Neural crest cell (in vitro differentiated cells): ENCODE measurements at places on chromosomes 5 and 9. TPM values are rescaled to one million over a fixed set of nuclear protein-coding genes. Genes with fewer than 3 reads are reported as not detected.

DNA sequence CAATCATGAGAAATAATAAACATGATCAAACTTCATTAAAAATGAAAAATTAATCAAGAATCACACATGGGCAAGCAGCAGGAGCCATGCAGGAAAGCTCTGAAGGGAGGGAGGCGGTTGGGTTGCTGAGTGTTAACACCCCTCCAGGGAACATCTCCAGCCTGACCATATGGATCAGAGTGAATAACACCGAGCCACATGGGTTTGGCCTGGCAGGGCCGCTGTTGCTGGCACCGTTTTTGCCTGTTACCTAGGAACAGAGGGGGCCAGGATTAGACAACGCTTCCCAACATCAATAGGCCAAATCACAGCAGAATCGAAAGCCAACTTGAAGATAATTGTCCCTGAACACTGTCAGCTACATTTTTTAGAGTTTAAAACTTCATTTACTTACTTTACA is 160.2 kb downstream of the DENND1A start:
- no peak overlapping the region for H3K27ac ChIP-seq
- H3K4me3 ChIP-seq, result no peak overlapping the region
- no peaks in the 10 kb centered on the region for H3K36me3 ChIP-seq
- no peaks in the 10 kb centered on the region for H3K27me3 ChIP-seq

GRCh38 chr9:116491659-116492058 is 195.4 kb upstream of the TRIM32 start:
- no peaks in the 10 kb centered on the region for H3K36me3 ChIP-seq
- DNase-seq, result no peak
- H3K27me3 ChIP-seq, result peaks cover 2% of the 10 kb centered on the region

GRCh38 chr9:84659313-84659712 is 10.2 kb upstream of the NTRK2 start:
- peak; percentile 3 for DNase-seq
- no peak overlapping the region for H3K4me3 ChIP-seq
- no peak overlapping the region for H3K27ac ChIP-seq
- H3K36me3 ChIP-seq, result peaks cover 4% of the 10 kb centered on the region
- no peaks in the 10 kb centered on the region for H3K27me3 ChIP-seq
- H3K4me1 ChIP-seq, result peaks cover 9% of the 10 kb centered on the region

DNA sequence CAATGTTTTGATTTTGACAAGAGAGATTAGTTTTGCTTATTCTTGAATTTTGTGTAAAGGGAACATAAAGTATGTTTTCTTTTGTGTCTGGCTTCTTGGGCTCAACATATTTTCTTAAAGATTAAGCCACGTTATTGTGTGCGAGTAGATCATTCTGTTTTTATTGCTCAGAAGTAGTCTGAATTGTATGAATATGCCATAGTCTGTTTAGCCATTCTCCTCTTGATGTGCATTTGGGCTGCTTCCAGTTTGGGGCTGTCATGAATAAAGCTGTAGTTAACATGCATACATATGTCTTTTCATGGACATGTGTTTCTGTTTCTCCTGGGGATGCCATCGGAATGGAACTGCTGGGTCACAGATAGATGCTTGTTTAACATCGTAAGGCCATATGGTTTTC is 198.9 kb downstream of the FANCC start:
- no peaks in the 10 kb centered on the region for H3K4me1 ChIP-seq
- H3K4me3 ChIP-seq, result no peak overlapping the region
- no peaks in the 10 kb centered on the region for H3K36me3 ChIP-seq
- no peak for DNase-seq

DNA sequence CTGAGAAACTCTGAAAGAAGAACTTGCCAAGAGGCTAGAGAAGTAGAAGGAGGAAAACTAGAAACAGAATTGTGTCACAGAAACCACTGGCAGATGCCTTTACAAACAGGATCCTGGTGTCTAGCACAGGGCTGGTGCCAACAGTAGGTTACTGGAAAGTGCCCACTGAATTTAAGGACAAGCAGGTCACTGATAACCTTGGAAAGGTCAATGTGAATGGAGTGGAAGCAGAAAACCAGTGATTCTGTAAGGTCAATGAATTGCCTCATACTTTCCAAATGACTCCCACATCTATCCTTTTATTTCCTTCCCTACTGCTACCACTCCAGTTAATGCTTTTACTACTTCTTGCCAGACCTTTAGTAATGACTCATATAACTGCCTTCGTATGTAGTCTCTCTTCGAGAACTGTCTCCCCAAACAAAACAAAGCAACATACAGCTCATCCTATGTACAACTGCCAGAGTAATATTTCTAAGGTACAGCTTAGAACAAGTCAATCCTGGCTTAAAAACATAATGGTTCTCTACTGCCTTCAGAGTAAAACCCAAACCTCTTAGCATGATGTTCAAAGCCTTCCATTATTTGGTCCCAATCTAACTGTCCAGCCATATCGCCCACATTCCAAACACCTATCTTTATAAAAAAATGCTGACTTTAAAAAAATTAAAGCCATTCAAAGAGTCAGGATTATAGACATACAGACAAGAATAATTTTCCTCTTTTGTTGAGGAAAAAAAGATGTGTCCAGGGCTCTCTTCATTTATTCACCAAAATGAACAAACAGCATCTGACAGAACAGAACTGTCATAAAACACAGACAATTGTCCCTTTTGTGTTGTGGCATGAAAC is 52.5 kb downstream of the NR3C1 start:
- H3K4me3 ChIP-seq, result no peak overlapping the region
- DNase-seq, result no peak
- H3K27me3 ChIP-seq, result no peaks in the 10 kb centered on the region
- H3K4me1 ChIP-seq, result no peaks in the 10 kb centered on the region
- no peaks in the 10 kb centered on the region for H3K36me3 ChIP-seq

DNA sequence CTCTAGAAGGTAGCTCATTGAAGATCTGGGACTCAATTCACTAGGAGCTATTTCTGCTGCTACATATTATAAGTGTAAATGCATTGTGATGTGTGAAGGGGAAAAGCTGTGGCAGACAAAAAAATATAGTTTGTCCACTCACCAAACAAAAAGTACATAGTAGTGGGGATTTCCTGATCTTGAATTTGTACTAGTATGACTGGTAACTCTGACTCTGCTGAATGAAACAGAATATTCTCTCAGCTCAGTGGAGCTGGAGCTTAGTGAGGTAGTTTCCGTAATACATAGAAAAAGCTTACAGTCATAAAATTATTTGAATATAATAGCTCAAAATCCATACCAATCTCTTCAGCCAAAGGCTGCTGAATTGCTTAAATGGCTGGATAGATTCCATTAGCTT is 455.6 kb upstream of the CD180 start:
- H3K4me3 ChIP-seq, result no peak overlapping the region
- H3K27me3 ChIP-seq, result no peaks in the 10 kb centered on the region
- peaks cover 8% of the 10 kb centered on the region for H3K4me1 ChIP-seq

DNA sequence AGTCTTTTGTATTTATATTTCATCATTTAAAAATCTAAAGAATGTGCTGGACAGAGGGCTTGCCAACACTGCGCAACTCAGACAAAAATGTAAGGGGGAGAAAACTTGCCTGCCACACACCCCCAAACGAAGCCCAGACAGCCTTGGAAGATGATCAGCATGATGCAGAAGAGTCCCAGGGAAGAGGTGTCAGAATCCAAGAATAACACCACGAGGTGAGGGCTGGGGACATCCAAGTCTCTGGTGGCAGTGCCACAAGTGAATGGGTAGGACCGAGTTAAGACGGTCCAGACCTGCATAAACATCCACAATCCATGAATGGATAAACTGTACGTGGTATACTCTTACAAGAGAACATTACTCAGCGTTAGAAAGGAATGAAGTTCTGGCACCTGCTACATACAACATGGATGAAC is 10.4 kb downstream of the EPB41L4B start:
- no peaks in the 10 kb centered on the region for H3K36me3 ChIP-seq
- no peak overlapping the region for H3K4me3 ChIP-seq
- peaks cover 16% of the 10 kb centered on the region for H3K27me3 ChIP-seq
- no peak overlapping the region for H3K27ac ChIP-seq
- peaks cover 22% of the 10 kb centered on the region for H3K4me1 ChIP-seq
- no peak for DNase-seq

- H3K27me3 ChIP-seq, result no peaks in the 10 kb centered on the region
- no peak overlapping the region for H3K4me3 ChIP-seq
- H3K4me1 ChIP-seq, result no peaks in the 10 kb centered on the region
- peak; percentile 8 for DNase-seq
- no peaks in the 10 kb centered on the region for H3K36me3 ChIP-seq
Measured at GRCh38 chr9:17082343-17083064, 52.3 kb upstream of the CNTLN start.

The COX7C gene
- 515 and 538 TPM in 2 replicates for total RNA-seq

The OTULINL gene
- 3.4 and 5.3 TPM in 2 replicates for total RNA-seq
